Choroid plexus epithelial cell (primary cell): ENCODE measurements at places on chromosomes 2 and 18.

GRCh38 chr2:195613922-195614321 lies 43.1 kb upstream of the SLC39A10 start:
- peak; percentile 83 for DNase-seq

GRCh38 chr2:179302764-179303571 lies 38.3 kb upstream of the SESTD1 start:
- DNase-seq, result peak; percentile 6

GRCh38 chr18:657311-658000 lies at the start of gene TYMS:
TYMS (plus strand) TSS chr18:657653; CDS start chr18:657743, 90 bp downstream.
- peak; percentile 46 for DNase-seq

DNA sequence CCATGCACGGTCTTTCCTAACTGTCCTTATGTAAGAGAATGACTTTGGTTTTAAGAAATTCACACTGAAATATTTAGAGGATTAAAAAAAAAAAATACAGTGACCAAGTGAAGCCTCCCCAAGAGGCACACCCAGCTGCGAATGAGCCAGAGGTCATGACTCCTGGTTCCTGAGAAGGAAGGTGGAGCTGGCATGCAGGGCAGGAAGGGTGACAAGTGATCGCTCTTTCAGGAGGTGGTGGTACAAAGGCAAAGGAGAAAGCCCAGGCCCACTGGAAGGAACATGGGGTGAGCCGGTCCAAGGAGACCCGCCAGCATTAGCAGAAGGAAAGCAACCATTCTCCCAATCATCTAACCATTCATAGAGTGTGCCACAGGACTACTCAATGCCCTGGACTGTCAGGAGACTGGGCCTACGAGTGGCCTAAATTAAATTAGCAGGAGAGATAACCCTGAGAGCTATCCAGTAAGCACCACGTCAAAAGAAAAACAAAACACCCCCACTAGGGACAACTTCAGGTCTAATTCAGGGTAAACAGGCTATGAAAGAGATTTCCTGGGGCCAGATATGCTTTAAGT lies 7.8 kb downstream of the INO80C start:
- no peak for DNase-seq

DNA sequence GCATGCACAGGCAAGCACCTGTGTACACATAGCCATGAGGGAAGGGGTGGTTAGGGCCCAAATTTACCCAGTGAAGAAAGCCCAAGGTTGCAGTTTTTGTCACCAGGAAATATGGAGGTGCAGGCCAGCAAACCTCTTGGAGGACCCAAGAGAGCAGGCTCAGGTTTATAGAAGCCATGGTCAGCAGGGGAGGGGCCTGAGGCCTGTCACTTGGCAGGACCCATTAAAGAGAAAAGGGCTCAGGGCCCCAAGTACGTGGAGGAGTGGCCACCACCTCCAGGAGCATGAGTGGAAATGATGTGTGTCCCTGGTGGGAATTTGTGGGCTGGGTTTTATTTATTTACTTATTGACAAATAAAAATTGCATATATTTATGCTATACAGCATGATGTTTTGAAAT lies 192.9 kb downstream of the HAUS1 start:
- no peak for DNase-seq

GRCh38 chr2:71667256-71668182 lies 214.2 kb downstream of the DYSF start:
- DNase-seq, result no peak

- DNase-seq, result no peak
Measured at GRCh38 chr18:274313-274712, 6.5 kb upstream of the THOC1 start.

DNA sequence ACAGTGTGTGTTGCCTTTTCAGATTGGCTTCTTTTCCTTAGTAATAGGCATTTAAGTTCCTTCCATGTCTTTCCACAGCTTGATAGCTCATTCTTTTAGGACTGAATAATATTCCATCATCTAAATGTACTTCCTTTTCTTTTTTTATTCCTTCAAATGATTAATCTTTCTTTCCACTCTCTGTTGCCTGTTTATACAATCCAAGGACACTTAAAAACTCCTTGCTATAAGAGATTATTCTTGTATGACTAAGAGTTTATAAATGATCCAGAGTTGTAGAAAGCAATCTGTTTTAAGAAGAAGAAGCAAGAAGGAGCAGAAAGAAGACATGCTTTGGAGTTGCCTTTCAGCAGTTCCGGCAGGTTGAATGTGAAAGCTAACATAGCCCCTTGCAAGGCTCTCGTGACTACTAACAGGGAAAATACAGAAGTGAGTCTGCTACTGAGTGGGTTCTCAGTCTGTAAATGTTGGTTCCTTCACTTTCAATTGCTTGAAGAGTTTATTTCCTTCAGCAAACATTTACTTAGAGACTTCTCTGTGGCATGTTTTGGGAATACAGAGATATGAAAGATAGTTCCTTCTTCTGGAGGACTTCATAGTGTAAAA lies 123.0 kb downstream of the PMAIP1 start:
- no peak for DNase-seq

GRCh38 chr2:38600242-38600891 lies 2.4 kb downstream of the HNRNPLL start:
- no peak for DNase-seq

DNA sequence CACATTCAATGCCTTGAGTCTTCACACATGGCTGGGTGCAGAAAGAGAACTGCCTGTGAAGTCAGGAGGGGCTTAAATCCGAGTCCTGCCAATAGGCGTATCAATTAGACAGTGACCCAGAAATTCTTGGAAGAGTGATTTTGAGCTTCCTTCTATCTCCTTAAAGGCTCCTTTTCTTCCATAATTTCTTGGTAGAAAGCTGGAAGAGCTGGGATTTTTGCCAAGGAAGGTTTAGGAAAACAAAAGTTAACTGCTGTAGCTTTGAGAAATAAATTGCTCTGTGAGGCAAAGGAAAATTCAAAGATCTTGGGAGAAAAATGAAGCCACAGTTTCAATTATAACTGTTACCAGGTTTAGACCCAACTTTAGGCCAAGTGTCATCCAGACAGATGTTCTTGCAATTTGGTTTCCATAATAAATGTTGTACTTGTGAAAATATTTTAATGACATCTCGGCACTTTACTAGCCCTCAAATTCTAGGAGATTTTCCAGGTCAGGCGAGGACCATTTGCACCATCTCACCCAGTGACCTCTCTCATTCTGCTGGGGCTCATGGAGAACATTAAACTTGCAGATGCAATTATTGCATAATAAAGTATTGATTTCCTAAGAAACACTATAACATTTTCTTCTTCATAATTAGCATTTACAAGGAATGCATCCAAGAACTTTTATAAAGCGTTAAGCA lies 329.7 kb upstream of the MEIS1 start:
- no peak for DNase-seq

DNA sequence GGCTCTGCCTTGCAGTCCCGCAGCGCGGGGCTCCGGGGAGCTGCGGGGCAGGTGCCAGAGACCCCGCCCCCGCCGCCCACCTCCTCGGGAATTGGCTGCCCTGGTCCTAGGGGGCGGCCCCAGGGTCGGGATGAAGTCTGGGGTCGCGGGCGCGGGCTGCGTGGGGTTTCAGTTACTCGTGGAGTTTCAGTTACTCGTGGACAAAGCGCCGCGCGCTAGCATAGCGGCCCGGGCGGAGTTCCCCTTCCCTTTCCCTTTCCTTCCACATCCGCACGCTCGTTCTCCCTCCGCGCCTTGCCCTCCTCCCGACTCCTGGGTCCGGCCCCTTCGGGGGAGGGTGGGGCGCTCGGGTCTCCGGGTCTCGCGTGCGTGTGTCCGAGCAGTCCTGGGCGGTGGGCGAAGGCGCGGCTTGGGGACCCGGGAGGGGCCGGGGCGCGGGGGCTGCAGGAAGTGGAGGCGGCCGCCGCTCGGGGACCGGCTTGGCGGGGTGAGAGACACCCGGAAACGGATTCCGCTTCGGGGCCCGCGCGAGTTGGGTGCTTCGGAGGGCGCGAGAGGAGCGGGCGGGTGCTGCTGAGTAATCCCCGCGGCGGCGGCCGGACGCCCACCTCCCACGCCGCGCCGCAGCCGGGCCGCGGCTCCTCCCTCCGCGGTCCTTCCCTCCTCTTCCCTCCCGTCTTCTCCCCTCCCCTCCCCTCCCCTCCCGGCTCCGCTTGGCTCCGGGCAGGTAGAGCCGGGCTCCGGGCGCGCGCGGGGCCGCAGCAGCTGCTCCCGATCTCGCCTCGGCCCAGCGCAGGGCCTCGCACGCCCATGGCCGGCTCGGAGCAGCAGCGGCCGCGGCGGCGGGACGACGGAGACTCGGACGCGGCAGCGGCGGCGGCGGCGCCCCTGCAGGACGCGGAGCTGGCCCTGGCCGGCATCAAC lies at the start of gene TTC39C:
Gene TTC39C, plus strand, starts transcription at position 693 of the 924 bp plus-strand sequence. Its CDS starts 118 bp downstream, at position 811.
- DNase-seq, result peak; percentile 51

DNA sequence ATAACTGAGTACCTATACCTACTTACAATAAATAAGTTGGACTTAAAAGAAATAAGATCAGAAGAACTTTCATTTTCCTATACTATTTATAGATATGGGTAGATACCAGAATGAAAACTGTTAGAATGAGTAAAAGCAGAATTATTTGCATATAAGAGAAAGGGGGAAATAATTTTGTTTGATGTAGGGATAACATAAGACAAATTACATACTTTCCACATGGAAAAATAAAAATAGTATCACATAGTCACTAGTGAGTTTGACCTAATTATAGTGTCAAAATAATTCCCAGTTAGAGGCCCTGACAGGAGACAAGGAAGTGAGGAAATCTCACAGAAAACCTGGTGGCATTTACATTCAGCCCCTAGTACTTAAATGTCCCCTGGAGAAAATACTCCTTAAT lies 28.6 kb downstream of the KCMF1 start:
- no peak for DNase-seq

DNA sequence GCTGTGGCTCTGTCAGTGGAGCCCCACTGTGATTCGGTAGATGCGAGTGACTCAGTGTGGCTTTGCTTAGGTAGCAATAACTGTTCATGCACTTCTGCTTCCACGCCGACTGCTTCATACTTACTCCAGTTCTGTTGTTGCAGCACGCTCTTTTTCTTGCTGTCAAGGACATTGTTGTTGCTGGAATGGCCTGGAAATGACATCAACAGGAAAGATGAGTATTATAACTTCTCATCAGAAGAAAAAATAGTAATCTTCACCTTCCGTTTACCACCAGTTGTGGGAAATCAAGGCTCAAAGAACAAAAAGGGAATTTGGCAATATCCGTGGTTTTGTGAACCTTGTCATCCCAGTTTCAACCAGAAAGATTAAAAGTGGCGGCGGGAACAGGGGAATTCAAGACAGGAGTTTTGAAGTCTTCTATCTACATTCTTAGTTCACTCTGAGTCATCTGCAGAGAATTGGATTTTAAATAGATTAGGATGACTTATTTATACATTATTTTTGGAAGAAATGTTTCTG lies 8.3 kb downstream of the TM4SF20 start:
- peak; percentile 88 for DNase-seq

- DNase-seq, result no peak
Measured at GRCh38 chr2:196176142-196176738, 4.9 kb upstream of the STK17B start.

- DNase-seq, result no peak
Measured at GRCh38 chr2:70314640-70315039, 12.8 kb upstream of the FAM136A start.

DNA sequence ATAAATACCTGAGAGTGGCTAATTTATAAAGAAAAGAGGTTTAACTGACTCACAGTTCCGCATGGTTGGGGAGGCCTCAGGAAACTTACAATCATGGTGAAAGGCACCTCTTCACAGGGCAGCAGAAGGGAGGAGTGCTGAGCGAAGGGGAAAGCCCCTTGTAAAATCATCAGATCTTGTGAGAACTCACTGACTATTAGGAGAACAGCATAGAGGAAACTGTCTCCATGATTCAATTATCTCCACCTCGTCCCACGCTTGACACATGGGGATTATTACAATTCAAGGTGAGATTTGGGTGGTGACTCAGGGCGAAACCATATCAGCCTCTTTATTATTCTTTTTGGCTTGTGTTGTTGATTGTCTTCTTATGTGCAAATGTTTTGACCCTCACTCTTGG lies 76.2 kb downstream of the WDR7 start:
- DNase-seq, result no peak

GRCh38 chr2:187549951-187550555 lies 4.2 kb downstream of the TFPI start:
- DNase-seq, result no peak

DNA sequence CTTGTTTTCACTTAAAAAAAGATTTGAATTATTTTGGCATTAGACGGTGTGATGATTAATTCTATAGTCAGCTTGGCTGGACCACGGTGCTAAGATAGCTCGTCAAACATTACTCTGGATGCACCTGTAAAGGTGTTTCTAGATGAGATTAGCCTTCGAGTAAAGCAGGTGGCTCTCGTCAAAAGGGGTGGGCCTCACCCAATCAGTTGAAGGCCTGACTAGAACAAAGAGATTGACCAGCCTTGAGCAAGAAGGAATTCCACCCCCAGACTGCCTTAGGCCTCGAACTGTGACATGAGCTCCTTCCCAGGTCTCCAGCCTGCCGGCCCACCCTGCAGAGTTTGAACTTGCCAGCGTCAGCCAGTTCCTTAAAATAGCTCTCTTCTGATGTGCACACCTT lies 73.4 kb downstream of the TWIST2 start:
- no peak for DNase-seq

DNA sequence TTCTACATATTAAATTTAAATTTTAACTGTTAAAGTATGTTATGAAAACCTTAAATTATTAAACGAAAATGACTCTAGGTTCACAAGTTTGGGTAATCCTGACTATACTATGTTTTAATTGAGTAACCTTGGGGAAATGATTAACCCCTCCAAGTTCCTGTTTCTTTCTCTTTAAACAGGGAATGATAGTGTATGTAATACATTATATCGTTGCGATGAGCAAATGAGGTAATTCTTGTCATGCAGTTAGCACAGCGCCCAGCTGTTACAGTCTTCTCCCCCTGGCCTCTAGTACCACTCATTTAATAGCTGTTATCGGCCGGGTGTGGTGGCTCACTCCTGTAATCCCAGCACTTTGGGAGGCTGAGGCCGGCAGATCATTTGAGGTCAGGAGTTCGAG lies 80.4 kb downstream of the MTA3 start:
- no peak for DNase-seq

DNA sequence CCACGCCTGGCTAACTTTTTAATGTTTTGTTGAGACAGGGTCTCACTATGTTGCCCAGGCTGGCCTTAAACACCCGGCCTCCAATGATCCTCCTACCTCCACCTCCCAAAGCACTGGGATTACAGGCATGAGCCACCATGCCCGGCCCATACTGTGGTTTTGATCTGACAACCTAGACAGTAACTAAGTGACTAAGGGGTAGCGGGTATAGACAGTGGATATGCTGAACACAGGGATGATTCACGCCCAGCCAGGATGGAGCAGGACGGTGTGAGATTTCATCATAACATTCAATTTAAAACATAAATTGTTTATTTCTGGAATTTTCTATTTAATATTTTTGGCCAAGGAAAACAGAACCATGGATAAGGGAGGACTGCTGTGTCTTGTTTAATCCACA lies 36.0 kb upstream of the YPEL5 start:
- DNase-seq, result peak; percentile 18

GRCh38 chr2:139684286-139684860 lies 904.2 kb upstream of the NXPH2 start:
- DNase-seq, result no peak

GRCh38 chr2:26401739-26402541 lies at the start of gene DRC1:
DRC1 (plus strand) TSS chr2:26401920; CDS start chr2:26401990, 70 bp downstream.
- peak; percentile 81 for DNase-seq

- DNase-seq, result no peak
Measured at GRCh38 chr2:158577141-158577540, 120.4 kb downstream of the PKP4 start.

- DNase-seq, result no peak
Measured at GRCh38 chr2:107785756-107786155, 40.9 kb upstream of the RGPD4 start.

GRCh38 chr2:145070703-145071102 lies 550.8 kb upstream of the ZEB2 start:
- no peak for DNase-seq
